ENCODE measurements at places on chromosomes 4 and X. TPM values are rescaled to one million over a fixed set of nuclear protein-coding genes. Genes with fewer than 3 reads are reported as not detected.

The TBC1D19 gene
- 5.5 TPM for total RNA-seq

- DNase-seq = no peak
These were observed 30.8 kb upstream of the PLA2G12A start for GRCh38 chr4:109760682-109761081.

- no peak for DNase-seq
These were observed 59.0 kb downstream of the REELD1 start for GRCh38 chr4:146273204-146273901.

- DNase-seq = no peak
These were observed 429.1 kb downstream of the SPRY1 start for GRCh38 chr4:123825596-123826291.

DNA sequence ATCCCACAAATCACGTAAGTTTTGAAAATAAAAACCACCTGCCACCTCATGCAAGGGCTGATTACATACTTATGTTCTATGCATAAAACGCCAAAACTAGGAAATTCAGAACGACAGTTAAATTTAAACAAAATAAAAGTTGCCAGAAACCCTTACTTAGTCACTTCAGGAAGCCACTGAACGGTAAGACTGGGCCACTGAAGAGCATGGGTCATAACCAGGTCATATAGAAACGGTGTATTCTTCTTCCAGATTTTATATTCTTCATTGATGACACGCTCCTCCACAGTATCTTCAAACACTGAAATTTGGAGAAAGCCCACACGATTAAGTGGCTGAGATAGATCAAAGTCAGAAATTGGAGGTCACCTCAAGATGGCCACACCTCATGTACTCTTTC, 1.2 kb downstream of the RBBP7 start:
- DNase-seq = no peak

- DNase-seq = no peak
These were observed 28.4 kb downstream of the APBB2 start for GRCh38 chr4:41185614-41186592.

Measured in activated naive CD4-positive, alpha-beta T cell treated with anti-CD3 and anti-CD28 coated beads, Interleukin-2, amount 50 U/mL, for 72 hours (primary cell).